ENCODE measurements at places on chromosomes 7 and 10.

- no peak for DNase-seq
Measured at GRCh38 chr10:90741926-90742565, 115.8 kb downstream of the HTR7 start.

DNA sequence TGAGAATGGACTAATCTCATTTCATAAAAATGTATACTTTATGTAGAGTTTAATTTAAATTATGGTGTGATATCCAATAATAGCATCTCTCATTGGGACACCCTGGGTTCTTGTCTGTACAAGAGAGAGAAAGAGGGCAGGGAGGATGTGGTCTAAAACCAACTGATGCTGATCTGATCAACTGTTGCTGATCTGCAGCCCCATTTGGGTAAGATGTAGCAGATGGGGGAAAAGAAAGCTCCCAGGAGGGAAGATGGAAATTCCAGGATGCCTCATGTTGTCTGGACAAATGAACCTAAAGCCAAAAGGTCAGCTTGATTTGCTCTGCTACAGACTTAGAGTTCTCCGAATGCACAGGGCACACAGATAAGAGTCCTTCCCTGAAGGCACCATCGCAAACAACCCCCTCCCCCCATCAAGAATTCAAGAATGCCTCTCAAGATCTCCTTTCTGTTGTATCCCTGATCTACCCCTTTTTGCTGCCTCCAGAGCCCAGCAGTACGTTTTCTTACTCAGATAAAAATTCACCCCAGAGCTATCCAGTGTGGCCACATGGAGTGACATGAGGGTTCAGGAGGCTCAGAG is 171.4 kb upstream of the INHBA start:
- no peak for DNase-seq

- no peak for DNase-seq
Measured at GRCh38 chr10:649798-650440, 39.5 kb downstream of the DIP2C start.

DNA sequence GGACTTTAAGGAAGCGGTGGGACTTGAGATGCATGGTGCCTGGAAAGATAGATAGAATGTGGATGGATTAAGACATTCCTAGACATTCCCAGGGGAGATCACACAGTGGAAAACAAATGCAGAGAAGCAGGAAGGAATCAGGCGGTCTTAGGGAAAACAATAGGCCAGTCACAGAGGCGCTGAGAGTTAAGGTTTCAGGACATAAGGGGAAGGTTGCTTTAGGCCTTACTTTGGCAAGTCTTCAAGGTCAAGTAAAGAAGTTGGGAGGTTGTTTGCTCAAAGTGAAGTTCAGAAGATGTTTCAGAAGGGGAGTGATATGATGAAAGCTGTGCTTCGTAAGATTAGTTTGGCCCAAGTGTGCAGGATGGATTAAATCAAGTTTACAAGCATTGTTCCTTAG is 109.4 kb downstream of the SUGCT start:
- DNase-seq = no peak

- DNase-seq = no peak
Measured at GRCh38 chr10:72740528-72740927, 48.6 kb downstream of the MCU start.

- no peak for DNase-seq
Measured at GRCh38 chr10:86085136-86085535, 281.5 kb downstream of the GRID1 start.

- peak; percentile 52 for DNase-seq
Measured at GRCh38 chr10:7407368-7408290, 3.2 kb downstream of the SFMBT2 start.

GRCh38 chr10:118080817-118081216 is 34.1 kb upstream of the RAB11FIP2 start:
- no peak for DNase-seq

- DNase-seq = no peak
Measured at GRCh38 chr7:125412890-125413665, 483.5 kb upstream of the POT1 start.

DNA sequence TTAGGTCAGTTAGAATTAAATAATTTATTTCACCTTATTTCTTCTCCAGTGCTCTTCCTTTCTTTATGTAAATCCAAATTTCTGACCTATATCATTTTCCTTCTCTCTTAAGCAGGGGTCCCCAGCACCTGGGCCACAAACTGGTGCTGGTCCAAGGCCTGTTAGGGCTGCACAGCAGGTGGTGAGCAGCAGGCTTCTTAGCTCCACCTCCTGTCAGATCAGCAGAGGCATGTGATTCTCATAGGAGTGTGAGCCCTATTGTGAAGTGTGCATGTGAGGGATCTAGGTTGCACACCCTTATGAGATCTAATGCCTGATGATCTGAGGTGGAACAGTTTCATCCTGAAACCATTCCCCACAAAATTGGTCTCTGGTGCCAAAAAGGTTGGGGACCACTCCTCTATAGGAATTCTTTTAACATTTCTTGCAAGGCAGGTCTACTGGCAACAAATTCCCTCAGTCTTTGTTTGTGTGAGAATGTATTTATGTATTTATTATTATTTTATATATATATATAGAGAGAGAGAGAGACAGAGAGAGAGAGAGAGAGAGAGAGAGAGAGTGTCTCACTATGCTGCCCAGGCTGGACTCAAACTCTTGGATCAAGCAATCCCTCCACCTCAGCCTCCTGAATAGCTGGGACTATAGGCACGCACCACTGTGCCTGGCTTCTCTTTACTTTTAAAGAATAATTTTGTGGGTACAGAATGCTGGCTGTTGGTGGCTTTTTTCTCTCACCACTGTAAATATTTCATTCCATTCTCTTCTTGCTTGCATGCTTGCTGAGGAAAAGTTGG is 4.3 kb upstream of the ABCC2 start:
- DNase-seq = no peak

DNA sequence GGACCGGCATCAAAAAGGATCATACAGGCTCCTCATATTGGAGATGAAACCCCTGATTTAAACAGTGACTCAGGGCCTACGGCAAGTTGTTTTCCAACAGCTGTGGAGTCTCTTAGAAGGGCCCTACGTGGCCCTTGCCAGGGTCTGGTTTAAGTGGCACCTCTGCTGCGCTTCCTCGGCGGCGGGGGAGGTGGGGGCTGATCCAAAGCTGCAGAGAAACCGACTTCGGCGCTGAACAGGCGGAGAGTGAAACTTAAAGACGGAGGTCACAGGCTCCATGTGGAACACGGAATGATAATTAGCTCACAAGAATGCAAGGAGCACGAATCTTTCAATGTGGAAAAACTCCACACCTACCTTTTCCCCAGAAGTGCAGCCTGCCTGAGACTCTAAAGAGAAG is 477.9 kb downstream of the TCERG1L start:
- DNase-seq = no peak

DNA sequence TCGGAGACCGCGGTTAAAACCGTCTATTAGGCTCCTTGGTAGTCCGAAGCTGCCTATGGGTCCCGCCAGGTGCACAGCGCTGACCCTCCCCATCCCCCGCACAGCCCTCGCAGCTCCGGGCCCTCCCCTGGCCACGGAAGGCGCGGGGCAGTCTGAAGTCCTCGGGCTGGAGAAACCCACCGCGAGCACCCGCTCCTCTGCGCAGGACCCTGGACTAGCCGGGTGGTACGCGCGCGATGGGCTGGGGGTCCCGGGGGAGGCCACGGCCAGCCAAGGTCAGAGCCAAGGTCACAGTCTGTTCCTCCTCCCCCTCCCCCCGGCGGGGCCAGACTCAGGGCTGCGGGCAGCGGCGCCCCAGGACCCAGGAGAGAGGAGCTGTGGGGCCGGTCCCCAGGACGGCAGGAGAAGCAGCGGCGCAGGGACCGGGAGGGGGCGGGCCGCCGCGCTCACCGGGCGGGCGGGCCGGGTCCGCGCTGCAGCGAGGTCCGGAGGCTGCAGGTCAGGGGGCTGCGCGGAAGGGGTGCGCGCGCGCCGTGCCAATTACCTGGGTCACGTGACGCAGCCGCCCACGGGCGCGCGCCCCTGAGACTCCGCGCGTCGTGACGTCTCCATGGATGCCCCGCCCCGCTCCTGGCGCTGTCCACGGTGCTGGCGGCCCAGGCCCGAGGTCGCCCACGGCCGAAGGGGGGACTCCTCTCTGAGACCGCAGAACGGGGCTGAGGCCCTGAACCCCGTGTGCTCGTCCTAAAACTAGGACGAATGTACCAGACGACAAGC is at the start of gene OGDHL:
OGDHL (minus strand) TSS at position 535 of the 777 bp plus-strand sequence. CDS start 3,731 bp downstream, outside the sequence.
- peak; percentile 96 for DNase-seq

DNA sequence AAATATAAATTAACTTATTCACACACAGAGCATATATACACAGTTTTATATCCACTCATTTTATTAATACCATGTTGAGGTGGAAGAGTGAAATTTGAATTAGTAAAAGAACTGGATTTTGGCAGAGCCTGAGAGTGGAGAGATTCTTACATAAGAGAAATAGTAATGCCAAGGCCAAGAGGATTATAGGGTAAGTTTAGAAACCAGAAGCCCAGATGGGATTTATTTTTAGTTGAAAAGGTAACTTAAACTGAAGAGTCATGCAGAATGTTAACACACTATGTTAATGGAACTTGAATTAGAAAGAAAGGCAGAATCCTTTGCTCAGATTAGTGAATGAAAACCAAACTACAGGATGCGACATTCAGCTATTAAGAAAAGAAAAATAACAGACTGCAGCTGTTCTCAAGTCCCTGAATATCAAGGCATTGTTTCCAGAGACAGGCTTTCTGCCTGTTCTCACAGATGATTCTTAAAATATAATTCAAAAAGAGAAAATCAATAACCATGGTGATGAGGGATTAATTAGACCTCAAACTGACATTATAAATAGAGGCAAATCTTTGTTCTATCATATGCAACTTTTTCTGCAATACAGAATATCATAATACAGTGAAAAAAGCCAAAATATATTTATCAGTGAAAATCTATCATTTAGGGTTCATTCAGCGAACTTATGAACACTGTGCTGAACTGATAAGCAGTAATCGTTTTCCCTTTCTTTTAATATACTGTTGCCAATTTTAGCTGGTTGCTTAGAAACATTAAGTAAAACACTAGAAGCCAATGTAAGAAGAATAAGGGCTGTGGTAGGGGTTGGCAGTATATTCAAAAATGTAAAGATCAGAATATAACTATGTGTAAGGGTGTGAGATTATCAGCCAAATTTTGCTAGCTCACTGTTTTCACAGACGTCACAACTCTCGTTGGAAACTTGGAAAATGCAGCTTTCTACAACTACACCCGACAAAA is 34.4 kb downstream of the HECTD2 start:
- DNase-seq = no peak

- DNase-seq = no peak
Measured at GRCh38 chr10:29268011-29268410, 20.9 kb upstream of the LYZL1 start.

GRCh38 chr7:92417913-92418312 is 29.4 kb upstream of the GATAD1 start:
- no peak for DNase-seq

DNA sequence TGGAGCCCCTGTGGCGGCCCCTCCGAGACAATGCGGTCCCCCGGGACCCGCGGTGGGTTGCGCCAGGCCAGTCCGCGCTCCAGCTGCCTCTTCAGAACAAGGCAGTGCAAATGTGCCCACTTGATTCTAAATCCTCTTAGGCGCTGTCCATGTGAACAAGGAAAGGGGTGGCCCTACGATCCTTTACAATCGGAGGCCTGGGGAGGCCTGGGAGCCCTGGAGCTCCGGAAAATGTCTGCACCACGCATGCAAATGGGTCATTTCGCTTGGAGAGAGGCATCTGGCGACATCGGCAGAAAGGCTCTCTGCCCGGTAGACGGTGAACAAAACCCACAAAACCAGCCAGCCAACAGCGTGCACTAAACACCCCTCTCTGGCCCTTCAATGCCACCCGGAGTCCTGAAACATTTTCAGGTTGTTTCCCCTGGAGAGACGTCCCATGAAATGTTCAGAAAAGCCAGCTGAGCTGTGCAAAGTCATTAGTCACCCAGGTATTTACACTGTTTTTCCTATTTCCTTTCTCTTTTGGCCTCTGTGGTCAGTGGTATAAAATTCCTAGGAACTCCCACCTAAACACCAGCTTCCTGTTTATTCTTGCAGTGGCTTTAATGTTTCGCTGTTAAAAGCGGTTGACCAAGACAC is 102.8 kb upstream of the ZNF438 start:
- DNase-seq = peak; percentile 65

- no peak for DNase-seq
Measured at GRCh38 chr7:24724451-24725190, 32.6 kb downstream of the GSDME start.

DNA sequence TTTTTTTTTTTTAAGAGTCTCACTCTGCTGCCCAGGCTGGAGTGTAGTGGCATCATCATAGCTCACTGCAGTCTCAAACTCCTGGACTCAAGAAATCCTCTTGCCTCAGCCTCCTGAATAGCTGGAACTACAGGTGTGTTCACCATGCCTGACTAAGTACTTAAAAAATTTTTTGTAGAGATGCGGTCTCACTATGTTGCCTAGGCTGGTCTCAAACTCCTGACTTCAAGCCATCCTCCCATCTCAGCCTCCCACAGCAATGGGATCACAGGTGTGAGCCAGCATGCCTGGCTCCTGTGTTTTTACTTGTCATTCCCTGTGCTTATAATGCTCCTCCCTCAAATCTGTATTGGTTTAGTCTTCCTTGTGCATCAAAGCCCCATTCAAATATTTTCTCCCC is 46.7 kb downstream of the THNSL1 start:
- no peak for DNase-seq

- no peak for DNase-seq
Measured at GRCh38 chr7:139679731-139680594, 97.8 kb downstream of the HIPK2 start.

DNA sequence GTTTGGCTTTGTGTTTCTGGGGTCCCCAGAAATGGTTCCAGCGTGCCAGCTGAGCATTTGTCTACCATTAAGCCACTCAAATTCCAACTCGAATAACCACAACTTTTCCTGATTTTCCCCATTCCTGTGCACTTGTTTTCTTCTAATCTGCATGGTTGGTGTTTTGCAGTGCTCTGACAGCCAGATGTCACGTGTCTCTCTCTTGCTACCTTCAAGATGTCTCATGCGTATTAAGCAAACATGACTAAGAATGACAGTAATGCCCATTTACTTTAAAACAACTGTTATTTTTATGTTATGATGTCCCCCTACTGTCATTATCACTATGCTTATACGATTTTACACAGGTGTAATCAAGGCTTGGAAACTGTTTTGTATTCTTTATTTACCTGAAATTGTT is 35.2 kb upstream of the MXI1 start:
- no peak for DNase-seq

DNA sequence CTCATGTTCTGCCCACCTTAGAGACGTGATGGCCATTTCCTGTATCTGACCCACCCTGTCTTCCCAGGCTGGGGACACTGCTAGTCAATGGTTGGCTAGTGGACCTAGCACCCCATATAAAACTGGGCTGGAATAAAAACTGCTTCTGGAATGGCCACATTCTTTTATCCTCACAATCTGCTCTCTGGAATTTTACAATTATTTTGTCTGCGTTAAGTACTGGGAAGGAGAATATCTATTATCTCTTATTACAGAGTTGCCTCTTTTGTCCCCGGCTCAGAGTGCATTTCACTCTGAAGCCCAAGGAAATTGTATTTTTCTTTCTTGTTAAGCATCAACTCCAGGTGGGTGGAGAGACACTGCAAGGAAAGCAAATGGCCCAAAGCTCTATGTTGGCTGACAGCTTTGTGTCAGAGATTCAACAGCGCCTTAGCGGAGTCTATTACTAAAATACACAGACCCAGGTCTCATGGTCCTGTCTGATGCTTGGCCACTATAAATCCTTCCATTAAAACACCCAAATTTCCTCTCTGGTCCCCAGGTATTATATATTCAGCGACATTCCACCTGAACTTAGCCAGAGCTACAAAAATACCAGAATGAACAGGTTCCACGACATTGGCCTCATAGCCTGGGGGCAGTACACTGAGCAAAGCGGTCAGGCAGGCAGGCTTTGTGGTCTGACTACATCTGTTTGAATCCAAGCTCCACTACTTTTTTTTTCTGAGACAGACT is 121.7 kb downstream of the PRPF18 start:
- no peak for DNase-seq

All from nephron progenitor cell (in vitro differentiated cells).